Endodermal cell (in vitro differentiated cells): ENCODE measurements at places on chromosomes 4 and X. TPM values are rescaled to one million over a fixed set of nuclear protein-coding genes. Genes with fewer than 3 reads are reported as not detected.

GRCh38 chrX:147646949-147647723, 264.6 kb upstream of the FMR1 start:
- DNase-seq, result no peak
- no peaks in the 10 kb centered on the region for H3K4me1 ChIP-seq
- H3K36me3 ChIP-seq, result no peaks in the 10 kb centered on the region
- H3K27ac ChIP-seq, result no peak overlapping the region

DNA sequence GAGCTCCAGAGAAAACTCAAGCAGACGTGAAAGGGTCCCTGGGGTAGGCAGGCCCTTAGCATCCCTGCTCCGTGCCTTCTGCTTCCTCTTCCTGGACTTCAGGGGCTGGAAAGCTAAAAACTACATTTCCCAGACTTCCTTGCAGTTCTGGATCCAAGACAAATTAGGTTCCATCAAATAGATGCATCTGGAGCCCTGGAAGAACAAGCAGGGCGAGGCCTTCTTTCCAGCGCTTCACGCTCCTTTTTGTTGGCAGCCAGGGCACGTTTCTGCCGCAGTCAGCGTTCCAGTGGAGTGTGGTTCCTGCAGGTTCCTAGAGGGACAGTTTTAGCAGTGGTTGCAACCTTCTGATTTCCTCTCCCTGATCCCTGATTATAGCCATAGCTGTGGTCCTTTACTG, 53.6 kb upstream of the MSX1 start:
- H3K36me3 ChIP-seq, result no peaks in the 10 kb centered on the region
- no peaks in the 10 kb centered on the region for H3K27me3 ChIP-seq
- H3K4me1 ChIP-seq, result no peaks in the 10 kb centered on the region
- H3K27ac ChIP-seq, result no peak overlapping the region

DNA sequence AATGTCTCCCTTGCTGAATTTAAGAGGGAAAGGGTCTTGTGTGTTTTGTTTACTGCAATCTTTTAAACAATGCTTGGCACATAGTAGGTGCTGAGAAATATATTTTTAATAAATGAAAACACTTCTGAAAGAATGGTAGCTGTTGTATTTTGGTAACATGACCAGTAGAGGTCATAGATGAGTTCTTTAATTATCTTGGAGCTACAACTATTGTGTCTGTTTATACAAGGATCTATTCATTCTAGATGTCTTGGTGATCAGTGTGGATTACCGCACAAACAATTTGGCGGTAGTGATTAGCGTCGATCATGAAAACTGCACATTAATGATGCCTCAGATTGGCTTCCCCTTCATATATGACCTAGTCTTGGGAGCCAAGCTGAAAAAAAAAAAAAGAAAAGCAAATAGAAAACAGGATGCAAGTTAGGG, 21.4 kb upstream of the SCRG1 start:
- H3K27ac ChIP-seq, result no peak overlapping the region
- H3K4me3 ChIP-seq, result no peak overlapping the region

DNA sequence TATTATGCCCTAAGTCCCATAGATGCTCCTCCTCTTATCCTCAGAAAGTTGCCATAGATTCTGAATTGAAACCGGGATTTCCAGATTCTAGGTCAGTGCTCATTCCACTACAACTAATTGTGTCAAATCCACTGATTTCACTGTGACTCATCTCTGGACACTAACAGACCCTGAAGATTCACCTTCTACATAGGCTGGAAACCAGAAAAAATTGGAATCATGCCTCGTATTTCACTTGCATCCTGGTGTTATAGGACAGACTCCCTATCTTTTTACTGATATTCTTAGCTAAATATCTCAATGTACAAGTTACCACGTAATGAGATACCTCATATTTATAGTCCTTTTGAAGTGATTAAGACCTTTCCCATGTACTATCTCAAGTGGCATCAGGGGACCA, 36.7 kb downstream of the CLNK start:
- no peak overlapping the region for H3K4me3 ChIP-seq
- DNase-seq, result no peak
- H3K27me3 ChIP-seq, result no peaks in the 10 kb centered on the region
- H3K36me3 ChIP-seq, result no peaks in the 10 kb centered on the region
- no peaks in the 10 kb centered on the region for H3K4me1 ChIP-seq

DNA sequence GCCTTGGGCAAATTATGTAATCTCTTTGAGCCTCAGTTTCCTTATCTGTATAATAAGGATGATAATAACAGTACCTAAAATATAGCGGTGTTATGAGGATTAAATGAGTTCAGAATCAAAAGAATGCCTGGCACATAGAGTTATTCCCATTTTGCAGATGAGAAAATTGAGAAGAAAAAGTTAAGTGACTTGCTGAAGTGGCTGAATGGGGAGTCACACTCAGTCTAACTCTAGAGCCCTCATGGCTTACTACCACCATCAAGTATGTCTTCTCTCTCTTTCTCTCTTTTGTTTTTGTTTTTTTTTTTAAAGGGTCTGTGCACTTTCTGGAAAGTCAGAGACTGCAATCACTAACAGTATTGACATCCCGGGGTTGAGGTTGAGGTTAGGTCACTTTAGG, 615 bp downstream of the CACNA1F start:
- H3K36me3 ChIP-seq, result no peaks in the 10 kb centered on the region
- no peak for DNase-seq
- H3K4me3 ChIP-seq, result no peak overlapping the region
- H3K27ac ChIP-seq, result no peak overlapping the region
- H3K4me1 ChIP-seq, result no peaks in the 10 kb centered on the region
- H3K27me3 ChIP-seq, result no peaks in the 10 kb centered on the region

DNA sequence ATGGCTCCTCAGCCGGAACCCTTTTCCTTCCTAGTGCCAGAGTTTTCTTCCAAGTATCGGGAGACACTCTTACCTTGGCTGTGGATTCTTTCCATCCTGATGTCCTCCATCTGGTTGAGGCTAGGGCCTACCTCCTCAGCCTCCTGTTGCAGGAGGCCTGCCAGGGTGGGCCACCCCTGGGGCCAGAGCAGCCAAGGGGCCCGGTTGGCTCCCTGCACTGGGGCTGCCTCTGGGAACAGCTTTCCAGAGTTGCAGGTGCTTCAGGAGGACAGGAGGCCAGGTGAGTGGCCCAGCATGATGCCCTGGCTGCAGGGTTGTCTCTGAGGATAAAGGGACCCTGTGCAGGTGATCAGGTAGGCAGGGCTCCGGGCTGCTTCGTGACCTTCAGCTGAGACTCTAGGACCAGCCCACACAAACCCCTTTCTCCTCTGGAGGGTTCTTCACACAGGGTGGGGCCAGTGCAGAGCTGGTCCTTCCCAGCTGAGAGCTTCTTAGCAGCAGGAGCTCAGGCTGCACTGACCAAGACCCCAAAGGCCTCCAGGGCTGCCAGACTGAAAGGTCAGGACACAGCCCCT, 5.3 kb upstream of the GPR78 start:
- H3K4me3 ChIP-seq, result no peak overlapping the region
- peaks cover 21% of the 10 kb centered on the region for H3K4me1 ChIP-seq
- H3K27ac ChIP-seq, result no peak overlapping the region
- peaks cover 4% of the 10 kb centered on the region for H3K36me3 ChIP-seq

DNA sequence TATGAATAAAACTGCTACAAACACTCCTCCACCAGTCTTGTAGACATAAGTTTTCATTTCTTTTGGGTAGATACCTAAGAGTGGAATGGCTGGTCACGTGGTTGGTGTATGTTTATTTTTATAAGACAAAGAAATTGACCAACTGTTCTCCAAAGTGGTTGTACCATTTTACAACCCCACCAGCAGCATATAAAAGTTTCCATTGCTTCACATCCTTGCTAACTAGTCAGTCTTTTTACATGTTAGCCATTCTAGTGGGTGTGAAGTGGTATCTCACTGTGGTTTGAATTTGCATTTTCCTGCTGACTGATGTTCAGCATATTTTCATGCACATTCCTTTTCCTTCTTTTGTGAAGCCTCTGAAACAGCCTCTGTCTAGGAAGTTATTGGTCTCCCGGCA, 76.2 kb upstream of the ADGRG2 start:
- H3K4me1 ChIP-seq, result no peaks in the 10 kb centered on the region
- H3K27ac ChIP-seq, result no peak overlapping the region
- no peak for DNase-seq
- H3K27me3 ChIP-seq, result no peaks in the 10 kb centered on the region

ERAS gene
- not detected in 2 replicates for total RNA-seq

DRP2 gene
- total RNA-seq, result 0.15 and 0.20 TPM in 2 replicates

ARL9 gene
- 0.20 and 0.23 TPM in 2 replicates for total RNA-seq
